Activated CD8-positive, alpha-beta memory T cell treated with anti-CD3 and anti-CD28 coated beads, Interleukin-2, amount 50 U/mL, for 48 hours (primary cell): ENCODE measurements at places on chromosomes 1 and 21.
A peak's percentile ranks its signal among the peaks of the same experiment; 100 is the strongest.

- DNase-seq: peak; percentile 18
Measured at GRCh38 chr1:18535391-18536210, 54.9 kb downstream of the KLHDC7A start.

DNA sequence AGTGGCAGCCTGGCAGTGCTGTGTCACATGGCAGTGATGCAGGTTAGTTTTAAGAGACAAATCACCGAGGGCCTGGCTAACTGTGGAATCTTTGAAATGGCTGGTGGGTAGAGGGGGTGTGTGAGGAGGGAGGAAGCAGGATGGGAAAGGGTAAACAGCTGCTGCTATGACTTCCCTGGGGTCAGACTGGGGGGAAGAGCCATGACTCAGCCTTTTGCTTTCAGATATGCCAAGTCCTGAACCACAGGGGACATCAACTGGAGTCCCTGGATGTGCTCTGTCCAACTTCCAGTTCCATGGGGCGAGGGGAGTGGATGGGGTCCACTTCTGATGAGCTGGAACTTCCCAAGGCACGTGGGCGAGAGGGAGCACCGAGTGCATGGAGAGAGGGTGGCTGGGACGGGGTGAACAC, 121.1 kb upstream of the ADAR start:
- no peak for DNase-seq

GRCh38 chr21:16538936-16539440, 809.2 kb downstream of the USP25 start:
- no peak for DNase-seq

GRCh38 chr1:95402780-95403179, 168.8 kb downstream of the RWDD3 start:
- no peak for DNase-seq

DNA sequence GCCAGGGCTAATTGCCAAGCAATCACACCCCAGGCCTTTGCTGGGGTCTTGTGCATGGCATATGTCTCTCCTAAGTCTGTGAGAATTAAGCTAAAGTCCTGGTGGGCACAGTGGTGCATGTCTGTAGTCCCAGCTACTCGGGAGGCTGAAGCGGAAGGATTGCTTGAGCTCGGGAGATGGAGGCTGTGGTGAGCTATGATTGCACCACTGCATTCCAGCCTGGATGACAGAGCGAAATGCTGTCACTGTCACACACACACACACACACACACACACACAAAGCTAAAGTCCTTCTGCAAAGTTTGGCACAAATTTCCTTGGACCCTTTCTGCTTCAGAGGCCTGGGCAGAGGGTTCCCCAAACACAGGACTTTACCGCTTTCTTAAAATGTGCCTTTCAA, 31.3 kb upstream of the DNAJC11 start:
- no peak for DNase-seq

DNA sequence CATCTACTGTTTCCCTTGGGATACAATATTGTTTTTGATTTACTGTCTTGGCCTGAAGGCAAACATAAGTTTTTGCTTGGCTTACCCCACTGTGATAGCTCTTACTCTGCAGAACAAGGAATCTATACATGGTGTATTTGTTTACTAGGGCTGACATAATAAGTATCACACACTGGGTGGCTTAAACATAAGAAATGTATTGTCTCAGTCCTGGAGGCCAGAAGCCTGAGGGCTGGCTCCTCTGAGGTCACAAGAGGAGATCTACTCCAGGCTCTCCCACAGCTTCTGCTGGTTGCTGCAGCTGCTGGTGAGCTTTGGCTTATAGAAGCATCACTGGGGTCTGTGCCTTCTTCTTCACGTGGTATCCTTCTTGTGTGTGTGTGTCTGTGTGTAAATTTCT, 30.7 kb upstream of the IGSF5 start:
- DNase-seq: no peak

DNA sequence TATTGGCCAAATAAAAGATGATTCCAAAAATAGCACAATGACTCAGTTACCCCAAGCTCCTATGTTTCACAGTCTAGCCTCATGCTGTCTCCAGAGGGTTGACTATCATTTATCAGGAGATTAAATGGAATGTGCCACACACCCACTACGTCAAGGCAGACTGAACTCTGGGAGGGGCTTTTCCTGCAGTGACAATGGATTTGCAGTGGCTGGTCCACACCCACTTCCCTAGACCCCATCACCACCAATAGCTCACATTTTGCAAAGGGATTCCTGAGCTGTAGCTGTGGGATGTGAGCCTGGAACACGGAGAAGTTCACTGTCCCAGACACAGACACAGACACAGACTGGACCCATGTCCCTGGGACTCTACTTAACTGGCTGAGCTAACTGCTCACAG, 77.1 kb downstream of the HLCS start:
- DNase-seq: no peak

- peak; percentile 90 for DNase-seq
Measured at GRCh38 chr1:2381741-2382620, 9.4 kb downstream of the MORN1 start.

- DNase-seq: no peak
Measured at GRCh38 chr1:57795886-57796285, 372.0 kb upstream of the DAB1 start.

- peak; percentile 82 for DNase-seq
Measured at GRCh38 chr21:34986561-34987500, 62.3 kb downstream of the RUNX1 start.

- DNase-seq: no peak
Measured at GRCh38 chr1:109296782-109297181, 10.0 kb downstream of the MYBPHL start.

DNA sequence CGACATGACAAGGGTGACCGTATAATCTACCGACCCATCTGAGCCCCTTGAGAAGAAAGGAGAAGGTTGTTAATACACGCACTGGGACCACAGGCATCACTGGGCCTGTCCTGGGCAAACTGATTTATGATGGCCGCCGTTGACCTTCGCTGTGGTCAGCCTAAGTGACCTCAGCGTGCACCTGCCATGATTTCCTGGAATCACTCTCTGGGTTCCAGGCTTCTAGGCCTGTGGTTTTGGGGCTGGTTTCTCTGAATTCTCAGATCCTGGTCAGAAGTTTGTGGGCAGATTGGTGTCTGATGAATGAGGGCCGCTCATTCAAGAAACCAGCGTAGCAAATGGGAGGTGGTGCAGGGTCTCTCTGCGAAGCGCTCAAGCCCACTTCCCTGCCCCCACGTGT, 64.0 kb downstream of the SIK1 start:
- peak; percentile 63 for DNase-seq

GRCh38 chr1:64900916-64901315, 65.4 kb downstream of the JAK1 start:
- DNase-seq: no peak

DNA sequence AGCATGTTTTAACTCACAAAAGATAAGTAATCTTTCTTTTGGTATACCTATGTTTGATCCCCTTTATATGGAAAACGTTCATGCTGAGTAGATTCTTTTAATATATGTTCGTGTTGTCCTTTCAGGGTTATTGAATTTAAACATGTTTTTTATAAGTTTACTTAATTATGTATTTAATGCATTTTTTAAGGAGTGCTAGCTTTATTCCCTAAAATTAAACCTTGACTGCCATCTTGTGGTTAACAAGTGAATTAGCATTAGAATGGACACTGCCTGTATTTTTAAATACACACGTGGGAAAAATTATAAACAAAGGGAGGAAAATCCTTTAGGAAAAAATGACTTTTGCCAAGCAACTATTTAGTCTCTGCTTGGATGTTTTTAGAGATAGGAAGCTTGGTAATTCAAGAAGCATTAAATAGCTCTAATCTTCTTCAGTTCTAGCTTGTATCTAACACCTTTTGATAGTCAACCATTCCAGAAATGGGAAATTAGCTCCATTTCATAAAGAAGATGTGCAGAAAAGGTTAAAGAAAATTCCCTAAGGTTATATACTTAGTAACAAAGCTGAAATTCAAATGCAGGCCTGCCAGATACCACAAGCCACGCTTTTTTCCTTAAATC, 43.0 kb downstream of the UBE2U start:
- no peak for DNase-seq

DNA sequence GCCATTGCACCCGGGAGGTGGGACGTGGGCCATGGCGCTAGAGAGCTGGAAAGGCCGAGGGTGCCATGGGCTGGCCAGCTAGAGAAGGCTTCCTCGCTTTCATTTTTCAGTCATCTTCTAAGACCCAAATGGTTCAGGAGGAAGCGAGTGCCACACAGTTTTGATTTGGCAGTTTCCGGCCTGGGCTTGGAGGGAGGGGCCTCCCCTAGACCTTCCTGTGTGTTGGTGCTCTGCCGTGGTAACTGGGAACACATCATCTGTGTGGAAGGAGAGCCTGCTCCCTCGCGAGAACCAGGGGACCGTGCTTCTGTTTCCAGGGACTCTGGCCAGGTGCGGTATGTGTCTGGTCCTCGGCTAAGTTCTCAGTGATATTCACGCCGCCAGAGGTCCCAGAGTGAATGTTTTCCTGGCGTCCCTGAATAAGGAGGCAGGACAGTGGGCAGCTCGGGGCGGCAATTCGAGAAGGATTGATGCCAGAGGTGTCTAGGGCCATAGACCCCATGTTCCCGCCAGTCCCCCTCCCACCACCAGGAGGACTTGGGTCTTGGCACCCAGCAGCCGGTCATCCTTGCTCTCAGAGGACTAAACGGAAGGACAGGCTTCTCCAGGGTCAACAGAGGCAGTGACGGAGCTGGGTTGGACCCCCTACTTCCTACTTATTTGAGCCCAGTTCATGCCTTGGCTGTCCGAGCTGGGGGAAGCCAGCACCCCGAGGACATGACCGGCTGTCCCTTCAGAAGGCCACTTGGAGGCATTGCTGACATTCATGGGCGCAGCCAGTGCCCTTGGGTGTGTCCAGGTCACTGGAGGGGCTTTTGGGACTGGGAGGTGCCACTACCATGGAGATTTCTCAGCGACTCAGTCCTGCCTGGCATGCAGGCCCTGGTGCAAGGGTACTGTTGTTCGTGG, 2.7 kb upstream of the NPHP4 start:
- DNase-seq: peak; percentile 73
